ENCODE measurements at places on chromosomes 5 and 9.

DNA sequence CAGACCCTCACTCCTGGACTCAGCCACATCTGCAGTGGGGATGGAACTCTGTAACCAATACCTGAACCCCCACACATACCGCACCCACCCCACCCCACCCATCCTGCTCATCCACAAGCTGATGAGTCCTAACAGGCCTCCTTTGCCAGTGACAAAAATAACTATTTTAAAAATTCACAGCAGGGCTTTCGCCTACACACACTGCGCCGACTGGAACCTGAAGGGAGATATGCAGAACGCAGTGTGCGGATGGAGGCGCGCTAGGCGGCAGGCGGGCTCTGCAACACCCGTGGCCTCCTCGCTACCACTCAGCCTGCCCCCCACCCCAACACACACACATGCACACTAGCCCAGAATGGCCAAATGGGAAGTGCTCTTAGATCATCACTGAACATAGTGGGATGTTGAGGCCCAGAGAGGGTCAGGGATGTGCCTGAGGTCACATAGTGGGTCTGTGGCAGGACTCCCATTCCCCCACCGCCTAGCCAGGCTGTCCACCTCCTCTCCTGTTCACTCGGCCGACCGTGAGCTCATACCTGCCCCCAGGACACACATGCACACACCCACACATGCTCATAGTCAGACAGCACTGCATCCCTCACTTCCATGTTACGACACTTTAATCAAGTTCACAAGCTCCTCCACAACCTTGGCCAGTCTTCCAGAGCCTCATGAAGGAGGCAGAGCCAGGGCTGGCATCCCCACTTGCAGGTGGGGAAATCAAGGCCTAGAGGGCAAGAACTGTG, 6.3 kb upstream of the CAMK2A start:
- DNase-seq = no peak

DNA sequence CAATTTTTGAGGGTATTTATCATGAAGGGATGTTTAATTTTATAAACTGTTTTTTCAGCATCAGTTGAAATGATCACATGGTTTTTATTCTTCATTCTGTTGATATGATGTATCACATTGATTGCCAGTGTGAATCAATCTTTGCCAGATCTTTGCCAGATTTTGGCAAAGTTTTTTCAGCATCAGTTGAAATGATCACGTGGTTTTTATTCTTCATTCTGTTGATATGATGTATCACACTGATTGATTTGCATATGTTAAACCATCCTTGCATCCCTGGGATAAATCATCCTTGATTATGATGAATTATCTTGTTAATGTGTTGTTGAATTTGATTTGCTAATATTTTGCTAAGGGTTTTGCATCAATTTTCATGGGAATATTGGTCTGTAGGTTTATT, 140.9 kb upstream of the TAS2R1 start:
- DNase-seq = no peak

DNA sequence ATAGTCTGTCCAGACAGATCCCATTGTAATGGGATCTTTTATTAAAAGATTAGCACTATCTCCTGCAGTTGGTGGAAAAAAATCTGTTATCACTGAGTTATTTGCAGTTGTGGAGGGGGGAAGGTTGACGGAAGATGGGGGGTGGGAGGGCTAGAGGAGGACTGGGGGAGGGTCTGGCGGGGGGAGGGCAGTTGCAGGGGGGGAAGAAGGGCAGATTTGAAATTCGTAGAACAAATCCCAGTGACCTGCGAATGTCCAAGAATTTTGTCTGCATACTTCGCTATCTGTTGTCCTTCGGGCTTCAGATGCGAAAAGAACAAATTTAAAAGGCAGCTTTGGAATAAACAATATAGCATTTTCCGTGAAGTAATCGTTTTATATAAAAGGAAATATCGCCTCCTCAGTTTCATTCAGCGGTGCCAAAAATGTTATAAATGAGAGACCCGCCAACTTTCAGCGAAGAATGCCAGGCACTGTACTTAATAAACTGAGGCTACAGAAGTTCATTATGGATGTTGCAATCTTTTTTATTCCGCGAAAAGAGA, 1.3 kb upstream of the FST start:
- no peak for DNase-seq

GRCh38 chr5:134568761-134569695, 43.6 kb downstream of the JADE2 start:
- DNase-seq = no peak

- DNase-seq = no peak
Measured at GRCh38 chr5:122965111-122965510, 71.4 kb downstream of the PPIC start.

GRCh38 chr5:96196890-96197289, 235.2 kb upstream of the ELL2 start:
- no peak for DNase-seq

GRCh38 chr5:160657622-160658458, 194.2 kb downstream of the ATP10B start:
- no peak for DNase-seq

DNA sequence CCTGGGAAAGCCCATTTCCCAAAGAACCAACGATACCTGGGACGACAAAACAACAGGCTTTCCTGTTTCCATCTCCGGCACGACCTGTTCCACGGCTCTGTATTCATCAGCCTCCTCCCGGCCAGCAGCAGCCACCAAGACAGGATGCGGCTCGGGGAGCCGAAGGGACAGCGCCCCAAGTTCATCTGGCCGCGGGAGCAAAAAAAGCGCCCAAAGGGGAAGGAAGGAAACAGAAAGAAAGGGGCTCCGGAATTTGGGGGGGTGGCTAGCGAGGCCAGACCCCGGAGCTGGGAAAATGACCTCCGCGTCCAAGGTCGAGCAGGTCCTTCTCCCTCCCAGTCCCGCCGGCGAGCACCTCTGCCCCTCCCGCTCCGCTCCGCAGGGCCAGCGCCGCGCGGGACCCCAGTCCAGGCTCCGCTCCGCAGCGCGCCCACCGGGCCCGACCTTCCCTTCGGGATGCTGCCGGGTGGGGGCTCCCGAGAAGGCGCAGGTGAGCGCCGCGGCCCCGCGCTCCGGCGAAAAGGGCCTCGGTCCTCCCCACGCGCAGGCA, 608 bp downstream of the ELOVL7 start:
- DNase-seq = no peak

DNA sequence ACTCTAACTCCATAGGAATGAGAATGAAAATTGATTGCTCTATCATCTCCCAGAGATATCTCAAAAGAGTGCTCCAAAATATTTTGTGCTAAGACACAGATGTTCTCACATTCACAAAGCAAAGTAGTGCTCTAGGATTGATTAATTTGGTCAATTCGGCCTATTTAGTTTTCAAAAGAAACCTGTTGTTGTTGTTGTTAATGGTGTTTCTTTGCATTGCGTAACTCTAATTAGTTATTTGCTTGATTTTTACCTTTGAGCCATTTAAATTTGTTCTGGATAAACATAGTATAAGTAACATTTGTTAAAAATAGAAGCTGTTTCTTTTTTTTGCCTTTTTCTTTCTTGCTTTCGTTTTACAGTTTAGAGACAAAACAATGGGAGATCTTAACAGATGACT, 382.5 kb downstream of the CAAP1 start:
- DNase-seq = no peak

DNA sequence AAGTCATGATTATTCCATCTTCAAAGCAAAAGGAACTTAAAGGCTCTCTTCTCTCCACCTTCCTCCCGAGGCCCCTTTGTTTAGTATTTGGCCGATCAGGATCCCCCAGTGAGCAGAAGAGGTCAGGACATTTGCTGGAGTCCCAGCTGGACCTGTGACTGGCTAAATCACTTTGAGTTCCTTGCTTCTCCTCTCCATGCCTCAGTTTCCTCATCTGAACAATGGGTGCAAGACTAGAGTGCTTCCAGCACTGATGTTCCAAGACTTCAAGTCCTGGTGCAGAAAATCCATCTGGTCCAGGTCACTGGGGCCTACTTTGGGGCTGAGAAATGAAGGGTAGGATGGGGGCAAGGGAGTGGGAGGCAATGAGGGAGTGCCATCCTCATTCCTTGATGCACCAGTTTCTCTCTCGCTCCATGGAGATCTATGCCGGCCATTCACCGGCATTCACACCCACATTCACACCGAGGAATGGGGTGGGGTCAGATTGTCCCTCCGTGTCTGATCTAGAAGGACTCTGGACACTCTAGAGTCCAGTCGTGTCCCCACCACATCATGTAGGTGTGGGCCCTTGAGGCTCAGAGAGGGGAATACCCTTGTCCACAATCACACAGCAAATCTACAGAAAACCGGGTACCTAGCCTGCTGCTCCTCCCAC, 38.7 kb upstream of the IL17B start:
- no peak for DNase-seq

GRCh38 chr5:141707510-141707909, 25.5 kb upstream of the ARAP3 start:
- no peak for DNase-seq

DNA sequence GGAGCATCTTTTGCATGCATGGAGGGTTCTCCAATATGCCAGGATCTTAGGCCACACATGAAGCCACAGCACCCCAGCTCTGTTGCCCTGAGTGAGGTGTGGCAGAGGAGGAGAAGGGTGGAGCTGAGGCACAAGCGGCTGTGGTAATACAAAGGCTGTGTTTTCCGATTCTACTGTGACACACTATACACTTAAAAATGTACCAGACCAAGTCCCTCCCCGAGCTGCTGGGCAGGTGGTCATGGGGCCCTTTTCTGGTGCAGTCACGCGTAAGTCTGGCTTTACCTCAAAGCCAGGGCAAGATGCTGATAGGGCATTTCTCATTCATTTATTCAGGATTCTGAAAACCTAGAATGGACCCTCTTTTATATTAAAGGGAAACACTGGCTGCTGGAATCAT, 3.7 kb downstream of the ADGRV1 start:
- DNase-seq = no peak

- no peak for DNase-seq
Measured at GRCh38 chr9:87146933-87147332, 199.6 kb upstream of the GAS1 start.

DNA sequence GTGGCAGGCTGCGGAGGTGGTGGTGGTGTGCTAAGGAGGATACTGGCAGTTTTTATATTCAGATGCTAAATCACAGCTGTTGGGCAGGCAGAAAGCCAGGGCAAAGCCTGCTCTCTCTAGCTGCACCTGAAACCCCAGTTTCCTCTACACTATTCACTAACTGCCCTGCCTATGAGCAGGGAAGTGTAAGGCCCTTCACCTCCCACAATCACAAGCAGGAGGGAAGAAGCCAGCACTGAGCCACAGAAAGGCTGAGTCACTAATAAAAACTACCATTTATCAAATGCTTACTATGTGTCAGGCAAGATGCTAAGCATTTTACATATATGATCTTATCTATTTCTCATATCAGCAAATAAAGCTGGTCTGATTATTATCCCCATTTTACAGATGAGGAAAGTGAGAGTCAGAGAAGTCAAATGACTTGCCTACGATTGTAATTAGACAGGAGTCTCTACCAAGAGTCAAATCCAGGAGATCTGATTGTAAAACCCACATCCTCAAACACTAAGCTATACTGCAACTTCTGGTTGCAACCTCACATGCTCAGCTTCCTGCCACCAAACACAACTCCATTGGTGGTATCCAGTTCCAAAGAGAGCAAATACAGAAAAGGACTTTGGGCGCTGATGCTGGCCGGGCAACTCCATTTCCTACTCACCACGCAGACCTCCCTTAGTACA, 17.7 kb upstream of the IL6ST start:
- no peak for DNase-seq

- no peak for DNase-seq
Measured at GRCh38 chr5:173634465-173634983, 18.1 kb upstream of the BOD1 start.

DNA sequence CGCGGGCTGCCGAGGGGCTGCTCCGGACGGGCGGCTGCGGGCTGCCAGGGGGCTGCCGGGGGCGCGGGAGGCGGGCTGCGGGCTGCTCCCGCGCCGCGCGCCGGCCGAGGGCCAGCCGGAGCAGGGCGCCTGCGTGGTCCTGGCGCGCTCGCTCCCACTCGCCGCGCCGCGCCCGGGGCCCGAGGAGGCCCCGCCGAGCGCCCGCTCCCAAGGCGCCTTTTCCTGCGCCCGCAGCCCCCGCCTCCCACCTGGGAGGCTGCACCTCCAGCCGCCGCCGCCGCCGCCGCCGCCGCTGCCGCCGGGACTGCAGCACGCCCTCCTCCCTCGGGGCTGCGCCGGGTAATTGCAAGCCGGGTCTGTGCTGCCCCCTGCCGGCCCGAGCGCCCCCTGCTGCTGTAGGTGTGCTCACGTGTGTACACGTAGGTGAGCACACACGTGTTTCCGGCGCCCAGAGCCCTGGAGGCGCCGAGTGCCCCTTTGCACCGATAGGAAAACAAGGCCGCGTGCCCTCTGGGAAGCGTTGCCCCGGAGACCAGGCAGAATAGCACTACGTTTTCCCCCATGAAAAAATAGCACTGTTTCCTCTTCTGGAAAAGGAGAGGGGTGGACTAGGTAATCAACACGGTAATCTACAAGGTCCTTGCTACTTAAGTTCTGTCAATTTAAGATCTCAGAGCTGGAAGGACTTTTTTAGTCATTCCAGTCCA, at the start of gene EPB41L4B:
Gene EPB41L4B (minus strand): TSS at position 318 of the 707 bp plus-strand sequence. CDS start 613 bp downstream, outside the sequence.
- DNase-seq = peak; percentile 79

GRCh38 chr9:83362341-83362995, 175.7 kb downstream of the FRMD3 start:
- DNase-seq = no peak

GRCh38 chr9:126856326-126856877, 4.0 kb upstream of the ZBTB34 start:
- no peak for DNase-seq

DNA sequence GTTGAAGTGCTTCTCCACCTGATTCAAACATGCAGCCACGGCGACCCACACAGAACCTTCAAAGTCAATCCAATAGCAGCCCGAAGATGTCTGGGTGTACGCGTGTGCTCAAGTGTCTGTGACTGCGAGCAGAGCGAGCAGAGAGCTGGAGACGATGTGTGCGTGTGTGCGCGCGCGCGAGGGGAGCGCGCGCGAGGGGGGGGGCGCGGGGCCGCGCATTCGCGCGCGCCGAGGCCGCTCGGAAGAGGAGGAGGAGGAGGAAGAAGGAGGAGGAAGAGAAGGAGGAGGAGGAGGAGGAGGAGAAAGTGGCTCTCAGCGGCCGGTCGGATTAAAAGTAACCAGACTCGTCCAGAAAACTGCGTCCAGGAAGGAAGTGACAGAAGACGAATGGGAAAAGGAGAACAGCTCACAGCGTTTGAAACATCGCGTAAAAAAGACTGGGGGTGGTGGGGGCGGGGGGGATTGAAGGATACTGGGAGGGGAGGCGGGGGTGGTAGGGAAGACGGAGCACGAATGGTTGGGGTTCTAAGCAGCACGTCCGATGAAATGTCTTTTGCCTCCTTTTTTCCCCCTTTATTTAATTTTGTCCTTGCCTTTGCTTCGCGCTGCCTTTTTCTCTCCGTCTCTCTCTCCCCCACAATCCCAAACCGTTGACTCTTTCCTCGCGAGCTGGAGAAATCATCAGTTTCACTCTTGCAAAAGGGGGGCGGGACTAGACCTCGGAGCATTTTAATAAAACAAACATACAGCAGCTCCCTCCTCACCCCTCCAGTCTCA, at the start of gene MEF2C:
Gene MEF2C (minus strand): TSS at position 126 of the 777 bp plus-strand sequence. CDS start 59,396 bp downstream, outside the sequence.
- DNase-seq = no peak

GRCh38 chr9:69829484-69829883, 8.9 kb downstream of the CFAP95 start:
- DNase-seq = no peak

DNA sequence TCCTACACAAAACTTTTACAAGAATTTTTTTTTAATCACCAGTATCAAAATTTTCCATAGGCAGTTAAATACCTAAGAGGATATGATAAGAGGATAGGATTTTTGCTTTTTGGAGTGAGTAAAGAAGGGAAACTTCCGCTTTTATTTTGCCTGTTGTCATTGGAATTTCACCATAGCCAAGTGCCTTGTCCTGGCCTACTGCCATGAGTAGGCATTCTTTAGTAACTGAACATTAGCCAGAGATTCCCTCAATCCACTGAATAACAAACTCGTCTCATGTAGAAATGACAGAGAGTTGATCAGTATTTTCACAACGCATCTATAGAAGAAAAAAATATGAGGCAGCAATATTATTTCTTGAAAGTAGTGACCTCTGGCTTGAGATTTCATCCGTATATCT, 289.6 kb upstream of the ADAMTSL1 start:
- DNase-seq = no peak

Data from activated naive CD8-positive, alpha-beta T cell treated with anti-CD3 and anti-CD28 coated beads, Interleukin-2, amount 50 U/mL, for 16 hours (primary cell).